Activated CD4-positive, alpha-beta memory T cell treated with anti-CD3 and anti-CD28 coated beads for 36 hours (primary cell): ENCODE measurements at places on chromosomes 2 and 18. TPM values are rescaled to one million over a fixed set of nuclear protein-coding genes. Genes with fewer than 3 reads are reported as not detected.

- H3K4me3 ChIP-seq = no peak overlapping the region
- H3K4me1 ChIP-seq = no peaks in the 10 kb centered on the region
- no peak for DNase-seq
- no peak overlapping the region for H3K27ac ChIP-seq
These were observed 410.5 kb upstream of the MEIS1 start for GRCh38 chr2:66024391-66024790.

EPB41L3 gene
- 0.88 TPM for total RNA-seq

GRCh38 chr18:78238404-78239089 lies 741.1 kb upstream of the SALL3 start:
- H3K4me1 ChIP-seq = no peaks in the 10 kb centered on the region
- no peaks in the 10 kb centered on the region for H3K36me3 ChIP-seq
- no peak overlapping the region for H3K27ac ChIP-seq

DNA sequence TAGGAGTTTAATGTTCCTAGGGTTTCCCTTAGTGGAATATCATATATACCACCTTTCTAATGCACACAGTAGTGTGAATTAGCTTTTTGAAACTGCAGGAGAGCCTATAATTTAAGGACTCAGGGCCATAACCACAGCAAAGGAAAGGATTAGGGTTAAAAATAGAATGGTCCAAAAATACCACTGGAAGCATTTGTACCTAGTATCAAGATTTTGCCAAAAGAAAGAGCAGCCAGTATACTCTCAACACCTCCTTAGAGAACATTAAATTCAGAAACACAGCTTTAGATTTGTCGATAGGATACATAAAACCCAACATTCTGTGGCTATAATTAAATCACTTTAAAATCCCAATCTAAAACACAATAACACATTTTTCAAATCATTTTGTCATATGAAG lies 634.9 kb downstream of the EPHA4 start:
- H3K27ac ChIP-seq = no peak overlapping the region
- no peak for DNase-seq
- H3K4me3 ChIP-seq = no peak overlapping the region
- H3K4me1 ChIP-seq = peaks cover 17% of the 10 kb centered on the region
- peaks cover 4% of the 10 kb centered on the region for H3K27me3 ChIP-seq

GRCh38 chr2:176702131-176702530 lies 432.9 kb downstream of the MTX2 start:
- H3K4me1 ChIP-seq = no peaks in the 10 kb centered on the region
- no peak overlapping the region for H3K27ac ChIP-seq
- no peak overlapping the region for H3K4me3 ChIP-seq
- peaks cover 8% of the 10 kb centered on the region for H3K27me3 ChIP-seq

GRCh38 chr2:933734-934295 lies 16.8 kb upstream of the SNTG2 start:
- no peak for DNase-seq
- no peak overlapping the region for H3K27ac ChIP-seq
- H3K27me3 ChIP-seq = no peaks in the 10 kb centered on the region
- no peaks in the 10 kb centered on the region for H3K36me3 ChIP-seq

- H3K27me3 ChIP-seq = no peaks in the 10 kb centered on the region
- H3K4me3 ChIP-seq = no peak overlapping the region
- no peaks in the 10 kb centered on the region for H3K36me3 ChIP-seq
- no peak for DNase-seq
- H3K27ac ChIP-seq = no peak overlapping the region
These were observed 21.6 kb downstream of the PID1 start for GRCh38 chr2:229249536-229249935.

DNA sequence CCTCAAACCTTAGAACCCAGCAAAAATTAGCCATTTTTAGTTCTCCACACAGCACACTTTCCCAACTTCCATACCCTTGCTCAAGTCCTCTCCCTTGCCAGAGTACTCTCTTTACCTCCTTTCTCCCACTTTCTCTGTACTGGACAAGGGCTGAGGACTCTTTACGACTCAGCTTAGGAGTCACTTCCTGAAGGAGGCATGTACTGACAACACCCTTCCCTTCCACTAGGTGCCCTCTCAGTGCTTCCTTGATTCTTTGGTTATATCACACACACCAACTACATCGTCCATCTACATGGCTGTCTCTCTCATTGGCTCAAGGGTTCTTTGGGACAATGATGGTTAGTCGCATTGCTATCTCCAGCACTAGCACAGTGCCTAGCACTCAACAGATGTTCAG lies 5.2 kb upstream of the C18orf63 start:
- H3K4me3 ChIP-seq = no peak overlapping the region
- H3K27me3 ChIP-seq = peaks cover 30% of the 10 kb centered on the region
- no peaks in the 10 kb centered on the region for H3K4me1 ChIP-seq
- no peaks in the 10 kb centered on the region for H3K36me3 ChIP-seq
- H3K27ac ChIP-seq = no peak overlapping the region
